Large intestine (tissue), 12 donors: ENCODE measurements at places on chromosomes 4 and X.

DNA sequence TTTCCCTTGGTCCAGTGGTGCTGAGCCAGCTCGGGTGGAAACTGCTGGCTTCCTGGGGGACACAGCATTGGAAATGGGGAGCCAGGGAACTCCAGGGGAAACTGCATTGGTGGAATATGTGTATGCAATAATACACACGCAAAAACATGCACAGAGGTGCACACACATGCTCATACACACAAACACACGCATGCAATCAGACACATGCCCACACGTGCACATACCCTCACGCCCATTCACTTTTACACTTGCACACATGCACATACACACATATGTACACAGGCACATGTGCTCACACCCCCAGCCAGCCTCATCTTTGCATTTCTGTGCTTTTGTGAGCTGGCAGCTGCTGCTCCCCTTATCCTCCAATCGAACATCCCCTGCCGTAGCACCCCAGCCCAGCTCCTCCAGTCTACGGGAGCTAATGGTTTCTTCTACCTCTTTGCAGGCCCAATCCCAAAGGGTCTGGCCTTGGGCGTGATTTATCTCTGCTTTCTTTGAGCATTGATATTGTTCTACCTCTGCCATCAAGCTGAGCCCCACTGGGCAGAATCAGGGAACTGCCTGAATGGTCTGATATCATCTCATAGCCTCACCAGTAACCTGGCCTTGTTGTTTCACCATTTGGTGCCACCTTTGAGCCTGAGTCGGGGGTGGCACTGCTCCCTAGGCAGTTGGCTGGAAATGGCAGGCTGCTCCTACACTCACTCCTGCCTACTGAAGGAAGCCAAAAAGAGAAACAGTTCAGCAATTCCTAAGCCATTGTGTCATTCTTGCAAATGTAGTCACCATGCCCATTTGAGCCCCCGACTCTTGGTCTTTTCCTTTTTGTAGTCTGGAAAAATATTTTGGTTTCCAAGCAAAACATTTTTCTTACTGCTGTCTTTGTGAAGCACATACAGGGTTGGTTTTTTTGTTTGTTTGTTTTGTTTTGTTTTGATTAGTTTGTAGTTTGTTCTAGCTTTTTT lies 104.4 kb upstream of the MAMLD1 start:
- H3K4me3 ChIP-seq: no peak overlapping the region
- H3K4me1 ChIP-seq: no peaks in the 10 kb centered on the region
- no peaks in the 10 kb centered on the region for H3K27me3 ChIP-seq
- no peak for DNase-seq
- H3K36me3 ChIP-seq: no peaks in the 10 kb centered on the region
- no peak overlapping the region for H3K27ac ChIP-seq

GRCh38 chrX:122582280-122582974 lies 601.7 kb upstream of the GRIA3 start:
- H3K27me3 ChIP-seq: no peaks in the 10 kb centered on the region
- DNase-seq: no peak
- H3K27ac ChIP-seq: no peak overlapping the region
- no peaks in the 10 kb centered on the region for H3K36me3 ChIP-seq
- no peaks in the 10 kb centered on the region for H3K4me1 ChIP-seq
- H3K4me3 ChIP-seq: no peak overlapping the region

GRCh38 chr4:85964298-85964697 lies 395.6 kb downstream of the MAPK10 start:
- no peak overlapping the region for H3K4me3 ChIP-seq
- H3K4me1 ChIP-seq: no peaks in the 10 kb centered on the region
- H3K27me3 ChIP-seq: no peaks in the 10 kb centered on the region
- no peaks in the 10 kb centered on the region for H3K36me3 ChIP-seq

- H3K4me1 ChIP-seq: no peaks in the 10 kb centered on the region
- DNase-seq: peak; percentile 35
- no peaks in the 10 kb centered on the region for H3K27me3 ChIP-seq
Measured at GRCh38 chrX:91434351-91435168, at the start of gene PABPC5. PABPC5 (plus strand) TSS chrX:91434839; CDS start chrX:91435578, 739 bp downstream.

DNA sequence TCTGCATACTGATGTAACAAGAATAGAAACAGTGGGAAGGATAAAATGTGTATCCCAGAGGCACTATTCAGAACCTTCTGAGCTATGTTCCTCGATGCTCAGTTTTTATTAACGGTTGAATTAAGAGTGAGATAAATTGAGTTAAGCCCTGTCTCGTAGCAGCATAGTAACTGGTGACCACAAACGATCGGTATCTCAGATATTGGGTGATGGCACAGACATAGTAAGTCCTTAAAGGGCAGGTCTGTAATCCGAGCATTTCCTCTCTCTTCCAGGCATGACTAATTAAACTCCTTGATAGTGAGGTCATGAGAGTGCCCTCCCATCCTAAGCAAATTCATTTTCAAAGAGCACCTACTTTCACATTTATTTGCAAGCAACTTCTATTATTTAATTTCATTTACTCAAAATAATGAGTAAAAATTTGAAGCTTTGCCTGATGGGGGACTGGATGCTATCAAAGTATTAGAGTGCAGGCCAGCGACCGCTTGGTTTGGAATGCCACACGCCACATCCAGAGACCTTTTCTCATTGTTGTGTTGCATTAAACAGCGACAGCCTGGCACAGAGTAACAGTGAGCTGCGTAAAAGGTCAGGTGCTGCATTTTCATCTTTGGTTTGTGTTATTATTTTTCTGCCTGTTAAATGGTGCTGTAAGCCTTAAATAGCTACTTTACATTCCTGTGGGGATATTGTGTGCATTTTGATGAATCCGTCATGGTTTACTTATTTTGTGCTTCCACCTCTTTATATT lies 101.9 kb downstream of the PCDH7 start:
- no peak for DNase-seq
- no peaks in the 10 kb centered on the region for H3K4me1 ChIP-seq
- H3K27ac ChIP-seq: no peak overlapping the region
- no peaks in the 10 kb centered on the region for H3K36me3 ChIP-seq
- no peaks in the 10 kb centered on the region for H3K27me3 ChIP-seq

- H3K4me1 ChIP-seq: peaks cover 20% of the 10 kb centered on the region
- H3K27me3 ChIP-seq: peaks cover 4% of the 10 kb centered on the region
- H3K27ac ChIP-seq: peak overlapping the region; percentile 16
- DNase-seq: no peak
- no peak overlapping the region for H3K4me3 ChIP-seq
- H3K36me3 ChIP-seq: no peaks in the 10 kb centered on the region
Measured at GRCh38 chr4:26032630-26033317, 118.8 kb downstream of the SMIM20 start.
